ENCODE measurements at places on chromosomes 2 and 18. TPM values are rescaled to one million over a fixed set of nuclear protein-coding genes. Genes with fewer than 3 reads are reported as not detected.
A peak's percentile ranks its signal among the peaks of the same experiment; 100 is the strongest.

DNA sequence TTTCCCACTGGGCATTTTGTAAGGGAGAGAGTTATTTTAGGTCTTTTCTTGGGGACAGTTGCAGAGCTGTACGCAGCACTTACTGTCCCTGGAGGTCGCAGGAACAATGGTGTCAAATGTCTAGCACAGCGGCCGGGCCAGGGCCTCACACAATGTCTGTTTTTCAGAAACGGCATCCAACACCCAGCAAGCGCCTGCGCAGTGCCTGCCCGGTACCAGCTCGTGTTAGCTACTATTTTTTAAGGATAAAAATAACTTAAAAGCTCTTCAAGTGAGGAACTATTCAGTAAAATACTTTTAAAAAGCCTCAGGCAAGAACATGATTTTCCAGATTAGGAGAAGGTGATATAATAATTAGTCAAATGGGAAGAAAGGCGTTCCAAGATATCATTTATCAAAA lies 90.0 kb downstream of the MBP start:
- peak; percentile 72 for DNase-seq

- DNase-seq: no peak
These were observed 106.6 kb downstream of the MAPK4 start for GRCh38 chr18:50666536-50666935.

- DNase-seq: no peak
These were observed 178.7 kb downstream of the PDE11A start for GRCh38 chr2:177893880-177894279.

DNA sequence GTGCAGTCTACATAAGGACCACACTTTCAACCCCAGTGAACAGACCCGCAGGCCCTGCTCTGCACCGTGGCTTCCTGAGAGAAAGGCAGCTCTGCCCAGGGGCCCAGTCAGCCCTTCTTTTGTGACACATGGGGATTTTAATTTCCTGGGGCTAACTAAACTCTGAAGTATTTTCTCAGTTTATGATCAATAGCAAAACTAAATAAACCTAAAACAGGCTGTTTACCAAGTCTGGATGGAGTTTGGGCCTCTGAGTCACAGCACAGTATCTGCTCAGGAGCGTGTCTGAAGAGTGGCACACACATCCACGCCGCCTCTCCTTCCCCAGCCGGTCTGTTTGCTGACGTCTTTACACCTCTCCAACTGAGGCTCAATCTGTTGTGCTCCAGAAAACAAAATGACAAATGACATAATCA lies 72.3 kb downstream of the LDLRAD4 start:
- no peak for DNase-seq

DNA sequence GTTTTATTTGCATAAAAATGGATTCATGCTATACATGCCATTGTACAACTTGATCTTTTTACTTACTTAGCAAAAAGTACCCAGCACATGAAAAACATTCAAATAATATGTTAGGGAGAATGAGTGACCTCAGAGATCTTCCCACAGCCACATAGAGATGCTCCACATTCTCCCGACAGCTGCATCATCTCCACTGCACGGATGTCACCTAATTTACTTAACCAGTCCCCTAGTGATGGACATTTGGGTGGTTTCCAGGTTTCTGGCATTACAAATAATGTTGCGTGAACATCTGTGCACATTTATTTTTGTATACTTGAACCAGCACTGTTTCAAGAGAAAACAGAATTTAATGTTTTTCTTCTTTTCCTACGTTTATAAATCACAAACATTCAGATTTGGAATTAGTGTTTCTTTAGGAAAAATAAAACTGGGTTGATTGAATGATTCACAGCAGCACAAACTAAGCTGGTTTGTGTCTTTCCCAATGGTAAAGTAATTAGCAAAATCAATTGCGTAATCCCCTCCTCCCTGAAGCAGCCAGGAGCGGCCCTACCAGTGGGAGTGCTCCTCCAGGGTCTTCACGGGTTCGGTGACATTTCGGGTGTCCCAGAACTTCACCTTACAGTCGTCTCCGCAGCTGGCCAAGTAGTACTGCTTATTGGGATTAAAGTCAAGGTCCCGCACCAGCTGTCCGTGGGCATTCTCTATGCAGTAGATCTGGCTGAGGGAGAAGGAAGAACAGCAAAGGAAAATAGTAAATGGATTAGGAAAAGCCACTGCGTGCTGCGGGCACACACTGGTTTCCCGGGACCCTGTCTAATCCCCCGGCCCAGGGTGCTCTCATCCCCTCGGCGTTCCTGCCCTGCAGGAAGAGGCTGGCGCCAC lies 183.9 kb downstream of the EIPR1 start:
- DNase-seq: no peak

- no peak for DNase-seq
These were observed 100.9 kb downstream of the WDSUB1 start for GRCh38 chr2:159185401-159186130.

Gene ARMC9
- polyA plus RNA-seq: 2.2 TPM

DNA sequence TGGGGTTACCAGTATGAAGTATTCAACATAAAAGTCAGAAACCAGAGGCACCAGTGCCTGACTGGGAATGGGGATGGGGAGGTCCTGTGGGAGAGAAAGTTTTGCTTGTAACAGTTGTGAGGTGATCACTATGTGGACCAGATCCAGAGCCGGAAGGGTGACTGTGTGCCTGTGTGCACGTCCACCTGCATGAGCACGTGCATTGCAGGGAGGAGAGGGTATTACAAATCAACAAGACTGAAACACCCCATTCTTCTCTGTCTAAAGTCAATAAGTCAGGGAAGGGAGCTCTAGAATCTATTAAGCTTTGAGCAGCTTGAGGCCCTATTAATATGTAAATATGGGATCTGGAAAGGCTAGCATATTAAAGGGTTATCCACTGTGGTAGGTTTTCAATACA lies 241.0 kb upstream of the ACVR2A start:
- DNase-seq: no peak

DNA sequence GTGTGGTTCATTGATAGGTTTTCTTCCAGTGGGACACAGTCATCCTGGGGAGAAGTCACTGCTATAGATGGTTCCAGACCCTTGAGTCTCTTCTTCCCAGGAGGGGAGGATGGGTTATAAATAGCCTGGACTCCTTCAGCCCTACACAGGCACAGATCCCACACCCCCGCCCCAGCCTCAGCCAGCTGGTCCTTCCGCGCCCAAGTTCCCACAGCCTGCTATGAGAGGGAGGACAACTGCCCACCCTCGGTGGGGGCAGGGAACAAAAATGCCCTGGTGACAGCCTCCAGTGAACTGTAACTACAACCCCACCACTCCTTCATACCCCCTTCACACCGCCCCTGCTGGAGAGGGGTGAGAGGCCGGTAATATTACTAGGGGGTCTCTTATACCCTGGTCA lies 3.2 kb downstream of the ZBTB7C start:
- DNase-seq: no peak

Gene GPR55
- polyA plus RNA-seq: 0.03 TPM

GRCh38 chr2:122263746-122264145 lies 508.3 kb downstream of the TSN start:
- DNase-seq: no peak

Gene STEAP3
- polyA plus RNA-seq: 8.6 TPM

DNA sequence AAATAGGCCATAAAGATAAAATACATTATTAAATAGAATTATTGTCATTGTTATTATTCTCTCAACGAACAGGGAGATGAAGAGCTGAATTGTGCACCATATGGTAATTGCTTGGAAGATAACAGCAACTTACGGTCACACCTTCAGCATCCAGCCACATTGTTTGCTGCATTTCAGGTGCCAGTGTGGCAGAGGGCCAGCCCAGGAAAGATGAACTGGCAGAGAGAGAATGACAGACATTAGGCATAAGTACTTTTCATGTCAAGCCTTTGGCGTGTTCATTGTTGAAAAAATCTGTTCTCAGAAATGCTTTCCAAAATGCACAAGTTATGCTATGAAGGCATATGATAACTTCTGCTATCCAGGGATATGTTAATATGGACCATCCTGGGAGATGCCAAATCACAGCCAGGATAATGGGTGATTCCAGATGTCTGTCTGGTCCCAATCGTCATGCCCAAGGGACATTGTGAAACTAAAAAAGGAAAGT lies 748.6 kb upstream of the PIK3C3 start:
- no peak for DNase-seq

GRCh38 chr2:237097911-237098702 lies 12.4 kb downstream of the COPS8 start:
- no peak for DNase-seq

DNA sequence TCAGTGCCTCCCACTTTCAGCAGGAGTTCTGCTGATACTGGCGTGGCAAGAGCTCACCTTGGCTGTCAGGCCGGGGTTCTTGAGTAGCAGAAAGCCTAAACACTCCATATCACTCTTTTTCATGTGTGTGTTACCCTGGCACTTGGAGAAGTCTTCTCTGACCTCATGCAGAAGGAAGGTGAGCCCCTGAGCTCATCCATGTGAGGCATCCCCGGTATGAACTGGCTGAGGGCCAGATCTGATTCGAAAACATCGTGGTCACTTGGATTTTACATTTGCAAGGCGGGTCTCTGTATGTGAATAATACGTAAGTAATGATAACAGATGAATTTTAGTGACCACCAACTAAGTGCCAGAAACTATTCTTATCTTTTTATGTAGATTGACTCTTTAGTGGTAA lies 93.6 kb downstream of the RAPGEF4 start:
- no peak for DNase-seq

Gene TUBB8B
- polyA plus RNA-seq: not detected

- no peak for DNase-seq
These were observed 63.4 kb downstream of the STAT1 start for GRCh38 chr2:190950566-190950991.

Gene HOXD13
- polyA plus RNA-seq: not detected

- DNase-seq: peak; percentile 54
These were observed 44.8 kb downstream of the SETBP1 start for GRCh38 chr18:44725300-44726058.

DNA sequence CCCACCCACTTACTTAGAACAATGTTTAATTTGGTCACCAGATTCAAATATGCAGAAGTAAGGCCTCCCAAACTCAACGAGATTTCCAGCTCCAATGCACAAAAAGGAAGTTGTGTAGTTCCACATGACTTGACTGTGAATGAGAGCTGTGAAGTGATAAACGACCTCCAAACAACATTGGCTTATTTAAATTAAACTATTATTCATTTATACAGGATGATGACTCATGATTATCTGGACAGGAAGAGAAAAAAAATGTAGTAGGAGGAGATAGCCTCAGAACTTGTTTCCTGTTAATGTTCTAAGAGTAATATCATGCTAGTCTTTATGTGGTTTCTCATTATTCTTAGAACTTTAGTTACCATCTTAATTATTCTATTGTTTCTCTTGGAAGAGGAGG lies 237.3 kb downstream of the C1D start:
- DNase-seq: no peak

Gene ITGB6
- polyA plus RNA-seq: 3.0 TPM

DNA sequence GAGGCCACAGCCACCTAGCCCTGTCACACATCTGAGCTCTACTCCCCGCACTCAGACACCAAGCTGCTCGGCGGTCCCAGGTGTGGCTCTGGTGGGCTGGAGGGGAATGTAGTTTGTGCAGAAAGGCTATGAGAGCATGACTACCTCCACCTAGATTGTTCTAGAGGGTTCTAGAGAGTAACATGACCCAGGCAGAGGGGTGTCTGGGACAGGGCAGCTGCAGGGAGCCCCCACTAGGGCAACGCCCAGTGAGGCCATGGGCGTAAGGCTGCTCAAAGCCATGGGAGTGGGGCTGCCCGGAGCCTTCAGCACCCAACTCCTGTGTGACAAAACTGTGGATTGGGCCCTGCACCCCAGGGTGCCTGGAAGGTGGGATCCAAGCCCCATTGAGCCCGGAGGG lies 511.4 kb upstream of the MYT1L start:
- no peak for DNase-seq

DNA sequence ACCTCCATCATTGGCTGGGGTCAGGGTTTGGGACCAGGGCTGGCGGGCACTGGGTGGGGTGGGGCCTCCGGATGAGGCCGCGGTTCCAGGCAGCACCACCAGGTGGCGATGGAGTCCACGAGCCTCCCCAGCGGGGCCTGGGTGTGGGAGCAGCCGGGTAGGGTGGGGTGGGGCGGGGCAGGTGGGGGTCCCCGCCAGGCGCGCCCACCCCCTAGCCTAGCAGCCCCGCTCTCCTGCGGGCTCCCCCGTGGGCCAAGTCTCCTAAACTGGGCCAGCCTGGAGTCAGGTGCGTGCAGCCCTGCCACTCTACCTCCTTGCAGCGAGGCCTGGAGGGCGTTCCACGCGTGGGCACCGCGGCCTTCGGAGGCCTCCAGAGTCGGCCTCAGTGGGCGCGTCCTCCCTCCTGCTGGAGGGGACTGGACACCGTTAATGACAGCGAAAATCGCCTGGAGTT lies 187.5 kb downstream of the TWIST2 start:
- DNase-seq: peak; percentile 83

GRCh38 chr2:145682546-145683157 lies 1162.7 kb upstream of the ZEB2 start:
- no peak for DNase-seq

Gene SPHKAP
- polyA plus RNA-seq: not detected
